IMR-90 (cell line): ENCODE measurements at places on chromosomes 1 and 21. TPM values are rescaled to one million over a fixed set of nuclear protein-coding genes. Genes with fewer than 3 reads are reported as not detected.

The DCST1 gene
- total RNA-seq = not detected in 2 replicates

The PAFAH2 gene
- 11.9 and 12.2 TPM in 2 replicates for total RNA-seq

The AURKAIP1 gene
- total RNA-seq = 45.7 and 63.0 TPM in 2 replicates

The CAMK2N1 gene
- 10.2 and 28.9 TPM in 2 replicates for total RNA-seq

The TFAP2E gene
- under 0.01 TPM in 2 replicates for total RNA-seq

The ADGRL4 gene
- 3.2 and 8.6 TPM in 2 replicates for total RNA-seq

The SHCBP1L gene
- not detected in 2 replicates for total RNA-seq

The TGFB2 gene
- total RNA-seq = 3.8 and 5.3 TPM in 2 replicates
